NCI-H1105 treated with DMSO at 0.1 percent for 48 hours (cell line): ENCODE measurements at places on chromosomes 1 and 21.

DNA sequence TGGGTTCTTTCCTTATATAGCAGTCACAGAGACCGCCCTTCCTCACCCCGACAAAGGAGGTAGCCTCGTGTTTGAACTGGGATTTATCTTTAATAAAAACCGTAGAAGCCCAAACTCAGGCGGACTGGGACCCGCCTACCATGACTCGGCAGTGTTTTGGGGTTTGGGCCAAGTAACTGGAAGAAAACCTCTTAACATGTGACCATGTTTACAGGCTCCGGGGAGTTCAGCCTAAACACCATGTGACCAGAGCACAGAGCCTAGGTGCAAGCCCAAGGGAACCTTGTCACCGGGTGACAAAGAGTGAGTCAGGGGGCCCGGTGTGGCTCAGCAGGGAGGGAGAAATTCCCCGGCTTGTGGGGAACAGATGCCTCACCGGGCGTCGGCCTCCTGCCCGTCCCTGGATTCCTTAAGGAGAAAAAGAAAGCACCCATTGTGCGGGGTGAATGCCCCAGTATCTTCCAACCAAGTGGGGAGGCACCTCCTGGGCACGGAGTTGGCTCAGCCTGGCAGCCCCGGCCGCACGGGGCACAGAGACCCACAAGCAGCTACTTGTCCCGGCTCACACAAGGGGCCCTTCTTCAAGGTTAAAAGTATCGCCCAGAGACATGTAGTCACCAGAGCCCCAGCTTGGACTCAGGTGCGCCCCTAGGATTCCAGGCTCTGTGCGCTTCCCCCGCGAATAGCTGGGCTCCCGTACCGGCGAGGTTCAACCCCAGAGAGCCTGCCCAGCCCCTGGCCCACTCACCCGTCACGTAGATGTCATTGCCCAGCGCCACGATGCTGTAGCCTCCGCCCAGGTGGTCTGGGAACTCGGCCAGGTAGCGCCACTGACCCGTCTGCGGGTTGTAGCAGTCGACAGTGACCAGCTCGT, 1.4 kb downstream of the KLHL21 start:
- peak; percentile 42 for DNase-seq

GRCh38 chr1:222015686-222016085, 273.8 kb upstream of the DUSP10 start:
- no peak for DNase-seq

DNA sequence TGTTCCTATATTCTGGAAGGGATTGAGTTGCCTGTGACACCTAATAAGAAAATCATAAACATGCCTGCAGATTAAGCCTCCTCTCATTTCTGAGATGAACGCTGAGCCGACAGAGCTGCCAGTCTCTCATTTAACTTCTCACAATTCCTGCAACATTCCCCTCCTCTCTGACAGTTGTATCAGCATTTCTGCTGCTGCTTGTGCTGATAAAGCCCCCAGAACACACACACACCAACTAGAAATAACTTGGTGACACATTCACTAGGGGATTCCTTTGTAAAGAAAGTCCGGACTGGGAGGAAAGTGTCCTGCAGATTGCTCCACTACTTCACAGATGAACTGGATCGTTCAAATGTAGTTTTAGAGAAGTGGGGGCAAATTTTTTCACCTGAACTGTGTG, 437.3 kb downstream of the PLA2G4A start:
- no peak for DNase-seq

- no peak for DNase-seq
Measured at GRCh38 chr1:147500309-147500839, 40.9 kb upstream of the BCL9 start.
